Activated CD4-positive, alpha-beta T cell treated with anti-CD3 and anti-CD28 coated beads for 36 hours (primary cell): ENCODE measurements at places on chromosomes 1 and 21.

GRCh38 chr1:175471039-175471800 is 272.2 kb downstream of the TNR start:
- peak; percentile 9 for DNase-seq

GRCh38 chr1:83802460-83803152 is 196.3 kb downstream of the TTLL7 start:
- no peak for DNase-seq

DNA sequence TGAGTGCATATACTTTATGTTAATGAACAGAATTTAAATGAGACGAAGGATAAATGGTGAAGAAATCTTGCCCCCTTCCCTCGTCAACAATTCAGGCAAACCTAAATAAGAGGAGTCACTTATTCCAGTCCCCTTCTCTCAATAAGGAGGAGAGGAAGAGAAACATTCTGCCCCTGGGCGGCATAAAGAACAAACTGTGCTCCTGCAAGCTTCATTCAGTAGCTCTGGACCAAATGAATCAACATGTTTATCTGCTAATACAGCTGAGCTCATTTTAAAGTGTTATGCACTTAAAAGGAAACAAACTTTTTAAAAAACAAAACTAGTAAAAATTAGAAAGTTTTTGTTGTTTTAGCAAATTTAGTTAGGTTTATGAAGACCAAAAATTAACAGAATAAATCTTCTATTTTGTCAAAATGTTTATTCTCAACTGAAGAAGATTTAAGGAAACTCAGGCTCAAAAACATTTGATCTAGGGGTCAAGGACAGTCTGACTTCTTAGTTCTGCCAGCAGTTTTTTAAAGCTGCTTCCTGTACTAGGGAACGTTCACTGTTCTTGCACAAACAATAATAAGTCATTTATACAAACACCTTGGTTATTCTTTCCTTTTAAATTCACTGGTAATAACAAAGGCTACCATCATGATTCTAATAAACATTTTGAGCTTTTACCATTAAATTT is 58.3 kb downstream of the AKT3 start:
- DNase-seq, result no peak

GRCh38 chr21:42601656-42602055 is 51.8 kb upstream of the PDE9A start:
- no peak for DNase-seq

GRCh38 chr1:53361541-53361961 is 33.7 kb upstream of the LRP8 start:
- no peak for DNase-seq
